Testis (tissue), 5 donors: ENCODE measurements at places on chromosomes 5 and 9. TPM values are rescaled to one million over a fixed set of nuclear protein-coding genes. Genes with fewer than 3 reads are reported as not detected.

GRCh38 chr9:136061405-136061804 is 33.7 kb downstream of the NACC2 start:
- DNase-seq = no peak

DNA sequence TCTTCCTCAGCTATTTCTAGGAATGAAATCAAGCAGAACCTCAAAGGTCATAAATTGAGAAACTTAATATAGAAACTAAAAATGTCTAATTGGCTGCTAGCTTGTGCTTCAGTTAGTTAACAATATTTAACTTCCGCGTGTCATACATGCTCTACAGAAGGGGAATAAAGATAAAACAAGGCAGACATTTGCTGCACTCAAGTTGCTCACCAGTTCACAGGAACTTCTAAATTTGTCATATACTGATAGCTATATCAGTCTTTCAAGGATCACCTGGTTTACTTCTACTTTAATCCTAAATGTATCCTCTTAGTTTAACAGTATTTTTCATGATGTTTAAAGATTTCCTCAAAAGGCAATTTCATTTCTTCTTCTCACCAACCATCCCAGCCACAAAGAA is 8.4 kb downstream of the CCNH start:
- DNase-seq = no peak

Gene SLC25A2
- 4.4 TPM for total RNA-seq

DNA sequence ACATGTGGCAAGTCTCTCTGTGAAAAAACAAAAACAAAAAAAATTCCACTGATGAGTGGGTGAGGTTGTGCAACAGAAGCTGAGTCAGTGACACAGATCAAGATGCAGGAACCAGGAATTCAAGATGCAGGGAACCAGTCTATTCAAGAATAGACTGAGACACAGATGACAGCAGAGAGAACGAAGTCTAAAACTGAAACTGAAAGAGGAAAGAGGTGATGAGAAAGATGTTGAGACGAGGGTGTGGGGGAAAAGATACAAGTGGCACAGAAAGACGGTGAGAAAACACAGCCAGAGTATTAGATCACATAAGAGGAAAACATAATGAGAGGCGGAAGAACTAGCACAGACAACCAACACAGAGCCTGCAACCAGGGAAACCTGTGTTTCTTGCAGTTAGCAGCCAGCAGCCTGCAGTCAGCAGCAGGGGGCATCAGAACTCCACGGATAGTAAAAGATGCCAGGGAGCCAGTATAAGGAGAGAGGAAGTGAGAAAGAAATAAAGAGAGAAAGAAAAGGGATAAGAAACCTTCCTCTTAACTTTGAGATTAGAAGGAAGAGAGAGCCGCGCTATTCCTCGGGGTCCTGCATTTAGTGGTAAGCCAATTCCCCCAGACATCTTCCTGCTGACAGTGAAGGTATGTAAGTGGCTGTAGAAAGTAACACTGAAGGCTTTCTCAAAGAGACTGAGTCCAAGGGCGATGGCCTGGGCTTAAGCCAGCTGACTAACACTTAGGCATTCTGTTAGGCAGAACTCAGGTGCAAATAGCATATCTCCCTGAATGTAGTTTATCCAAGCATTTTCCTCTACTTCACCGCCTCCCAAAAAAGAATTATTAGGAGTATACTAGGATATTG is 79.0 kb downstream of the TLR4 start:
- peak; percentile 82 for DNase-seq

Gene CCNO
- 14.4 TPM for total RNA-seq

DNA sequence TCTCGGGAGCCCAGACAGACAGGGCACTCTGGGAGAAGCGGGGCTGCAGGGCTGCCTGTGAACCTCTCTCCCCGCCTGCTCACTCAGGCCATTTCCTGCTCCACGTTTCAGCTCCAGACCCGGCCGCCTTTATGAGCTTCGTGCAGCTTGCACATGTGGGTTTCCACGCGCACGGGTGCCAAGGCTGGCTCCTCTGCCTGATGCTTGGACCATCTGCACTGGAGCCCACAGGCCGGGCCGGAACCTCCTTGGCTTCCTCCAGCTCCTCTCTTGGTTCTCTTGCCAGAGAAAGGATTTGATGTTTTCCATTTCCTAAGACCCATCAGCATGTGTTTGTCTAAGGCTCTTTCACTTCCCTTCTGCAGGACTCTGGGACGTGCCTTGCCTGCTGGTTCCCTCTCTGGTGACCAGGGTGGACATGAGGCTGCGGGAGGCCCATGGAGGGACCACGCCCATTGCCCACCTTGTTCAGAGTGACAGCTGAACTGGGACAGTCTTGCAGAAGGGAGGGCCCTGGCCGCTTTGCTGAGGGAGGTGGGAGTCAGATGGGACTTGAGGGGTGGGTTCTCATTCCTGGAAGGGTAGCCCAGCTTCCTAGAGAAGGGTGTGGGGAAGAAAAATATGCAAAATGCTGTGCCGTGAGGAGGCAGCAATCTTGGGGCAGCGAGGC is 23.3 kb upstream of the COL5A1 start:
- DNase-seq = peak; percentile 12

DNA sequence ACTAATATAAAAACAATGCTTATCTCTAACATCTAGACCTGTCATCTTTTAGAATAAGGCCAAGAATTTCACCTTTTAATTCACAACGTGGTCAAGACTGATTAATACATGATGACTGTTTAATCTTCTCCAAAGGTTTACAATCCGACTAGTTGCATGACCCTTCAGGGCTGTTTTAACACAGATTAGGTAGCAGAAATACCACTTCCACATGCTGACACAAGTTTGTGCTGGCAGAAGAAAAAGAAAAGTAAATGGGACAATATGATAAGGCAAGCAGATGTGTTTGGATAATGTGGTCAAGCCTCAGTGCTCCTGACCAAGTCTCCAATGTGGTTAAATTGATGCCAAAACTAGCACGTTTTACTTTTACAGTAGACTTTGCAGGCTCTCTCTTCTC is 31.1 kb downstream of the SEMA6A start:
- no peak for DNase-seq

Gene PDCD1LG2
- total RNA-seq = 0.63 TPM

Gene SPATA31E1
- 4.8 TPM for total RNA-seq

DNA sequence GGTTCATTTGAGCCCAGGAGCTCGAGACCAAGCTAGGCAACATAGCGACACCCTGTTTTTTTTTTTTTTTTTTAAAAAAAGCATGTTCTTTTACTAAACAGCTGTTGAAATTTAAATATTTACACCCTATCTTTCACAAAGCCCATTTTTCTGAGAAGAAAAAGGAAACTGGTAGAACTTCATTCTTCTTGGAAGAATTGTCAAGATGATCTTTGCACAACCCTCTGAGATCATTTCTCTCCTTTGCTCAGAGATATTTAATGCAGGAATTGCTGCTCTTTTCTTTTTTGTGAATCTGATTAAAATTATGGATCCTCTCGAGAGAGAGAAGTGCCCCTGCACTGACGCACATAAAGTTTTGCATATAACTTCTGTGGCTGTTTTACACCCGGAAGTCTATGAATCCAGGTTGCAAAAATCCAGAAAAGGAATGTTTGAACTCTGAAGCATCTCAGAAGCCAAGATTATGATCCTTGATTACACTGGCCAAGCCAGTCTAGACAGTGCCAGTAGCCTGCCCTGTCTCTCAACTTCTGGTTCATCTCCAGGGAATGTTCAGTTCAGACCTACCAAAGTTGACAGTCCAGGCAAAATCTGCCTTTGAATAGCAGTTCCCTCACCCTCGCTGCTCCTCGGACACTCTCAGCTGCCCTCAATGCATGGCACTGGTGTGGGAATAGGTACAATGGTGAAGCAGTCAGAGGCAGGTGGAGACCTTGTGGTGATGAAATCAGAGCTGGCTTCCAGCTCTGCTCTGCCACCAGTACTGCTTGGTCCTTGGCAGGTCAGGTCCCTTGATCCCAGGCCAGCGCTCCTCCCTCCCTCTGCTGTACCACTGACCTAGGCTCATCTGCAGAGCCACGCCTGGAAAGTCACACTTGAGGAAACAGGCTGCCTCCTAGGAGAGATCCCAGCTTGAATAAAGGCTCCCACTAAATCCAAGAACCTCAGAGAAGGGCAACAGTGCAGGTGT is 13.3 kb upstream of the SLC31A2 start:
- no peak for DNase-seq

GRCh38 chr9:14306672-14307660 is 7.0 kb downstream of the NFIB start:
- no peak for DNase-seq

DNA sequence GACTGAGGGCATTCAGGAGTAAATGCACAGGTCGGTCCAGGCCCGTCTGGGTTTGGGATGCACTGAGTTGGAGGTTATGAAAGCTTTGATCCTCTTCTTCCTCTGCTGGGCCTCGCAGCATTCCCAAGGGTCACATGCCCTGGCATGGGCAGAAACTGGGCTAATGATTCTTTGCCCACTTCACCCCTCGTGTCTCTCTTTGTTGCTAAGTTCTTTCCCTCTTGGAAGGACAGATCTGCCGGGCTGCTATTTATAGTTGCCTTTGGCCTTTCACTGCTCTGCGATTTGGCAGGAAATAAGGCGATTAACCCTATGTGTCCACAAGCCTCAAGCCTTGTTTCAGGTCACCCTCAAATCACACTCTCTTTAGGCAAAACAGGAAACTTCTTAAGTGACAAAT is 66.9 kb downstream of the ENTREP1 start:
- DNase-seq = no peak
